ENCODE measurements at places on chromosomes 3 and 15. TPM values are rescaled to one million over a fixed set of nuclear protein-coding genes. Genes with fewer than 3 reads are reported as not detected.

The SSR3 gene
- 168 TPM for total RNA-seq

DNA sequence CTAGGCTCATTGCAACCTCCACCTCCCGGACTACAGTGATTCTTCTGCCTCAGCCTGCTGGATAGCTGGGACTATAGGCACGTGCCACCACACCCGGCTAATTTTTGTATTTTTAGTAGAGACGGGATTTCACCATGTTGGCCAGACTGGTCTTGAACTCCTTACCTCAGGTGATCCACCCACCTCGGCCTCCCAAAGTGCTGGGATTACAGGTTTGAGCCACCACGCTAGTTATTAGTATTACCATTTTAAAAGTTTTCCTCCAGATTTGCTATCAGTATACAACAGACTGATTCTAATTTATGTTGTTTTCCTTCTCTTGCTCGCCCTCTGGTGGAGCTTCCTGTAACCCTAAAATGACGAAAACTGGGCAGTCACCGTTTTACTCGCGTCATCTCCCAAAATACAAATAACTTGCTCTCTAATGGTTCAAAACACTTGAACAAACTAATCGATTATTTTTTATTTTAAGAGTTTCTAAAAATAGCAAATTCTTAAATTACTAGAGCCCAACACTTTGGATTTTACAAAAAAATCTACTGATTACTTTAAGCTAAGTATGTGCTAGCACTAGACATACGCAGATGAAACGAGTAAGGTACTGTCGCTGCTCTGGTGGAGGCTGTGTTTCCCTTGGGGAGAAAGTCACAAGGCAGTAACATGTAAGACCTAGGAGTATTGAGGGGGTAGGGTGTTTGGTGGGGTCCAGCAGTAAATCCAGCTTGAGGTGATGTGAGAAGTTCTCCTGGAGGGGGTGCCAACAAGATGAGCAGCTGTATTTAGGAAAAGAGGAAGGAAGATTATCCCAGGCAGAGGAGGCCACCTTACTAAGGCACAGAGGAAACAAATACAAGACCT, 203.3 kb downstream of the MBNL1 start:
- DNase-seq: peak; percentile 72
- H3K4me3 ChIP-seq: no peak overlapping the region
- H3K36me3 ChIP-seq: no peaks in the 10 kb centered on the region
- no peak overlapping the region for H3K27ac ChIP-seq
- no peaks in the 10 kb centered on the region for H3K27me3 ChIP-seq

DNA sequence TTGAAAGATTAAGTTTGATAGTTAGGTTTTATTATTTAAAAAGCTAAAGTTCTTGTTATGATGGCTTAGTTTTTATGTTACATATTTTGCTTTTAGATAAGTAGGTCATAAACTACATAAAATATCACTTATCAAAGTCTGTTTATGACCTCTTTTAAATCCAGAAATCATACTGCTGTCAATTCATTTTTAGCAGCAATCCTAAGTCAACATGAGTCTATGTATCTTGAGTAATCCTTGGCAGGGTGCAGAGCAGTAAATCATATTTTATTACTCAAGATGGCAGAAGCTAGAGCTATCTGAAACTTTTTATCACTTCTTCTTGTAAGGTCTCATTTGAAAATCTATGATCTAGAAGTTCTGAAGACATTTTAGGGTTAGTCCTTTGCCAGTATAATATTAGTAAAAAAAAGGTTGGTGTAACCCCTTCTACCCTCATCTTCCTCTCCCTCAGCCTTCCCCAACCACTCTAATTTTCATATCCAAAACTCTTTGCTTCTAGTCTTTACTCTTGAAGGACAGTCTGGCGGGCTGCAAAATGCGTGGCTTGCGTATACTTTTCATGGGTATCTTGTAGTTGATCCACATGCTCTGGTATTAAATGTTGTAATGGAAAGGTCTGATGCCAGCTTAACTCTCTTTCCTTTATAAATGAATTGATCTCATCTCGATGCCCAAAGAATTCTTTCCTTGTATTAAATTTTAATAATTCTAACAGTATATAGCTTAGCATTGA, 134.0 kb upstream of the THRB start:
- no peak overlapping the region for H3K27ac ChIP-seq
- no peaks in the 10 kb centered on the region for H3K27me3 ChIP-seq
- H3K4me3 ChIP-seq: no peak overlapping the region
- no peaks in the 10 kb centered on the region for H3K36me3 ChIP-seq

DNA sequence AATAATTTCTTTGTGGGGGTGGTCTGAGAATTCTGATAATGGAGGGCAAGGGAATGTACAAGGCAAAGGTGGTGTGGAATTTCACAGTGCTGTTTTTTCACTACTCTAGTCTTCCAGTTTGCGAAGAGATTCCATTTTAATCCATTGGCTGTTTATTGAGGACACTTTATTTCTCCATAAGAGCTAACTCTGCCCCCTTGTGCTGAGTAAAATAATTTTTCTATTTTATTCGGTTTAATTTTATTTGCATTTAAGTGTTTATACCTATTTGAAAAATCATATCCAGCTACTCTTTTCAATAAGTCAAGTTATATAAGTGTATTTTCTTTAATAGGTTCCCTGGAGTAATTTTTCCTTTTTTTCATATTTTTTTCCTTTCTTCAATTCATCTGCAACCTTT, 840.1 kb downstream of the TUSC7 start:
- DNase-seq: no peak
- H3K27ac ChIP-seq: no peak overlapping the region
- no peak overlapping the region for H3K4me3 ChIP-seq
- no peaks in the 10 kb centered on the region for H3K4me1 ChIP-seq

DNA sequence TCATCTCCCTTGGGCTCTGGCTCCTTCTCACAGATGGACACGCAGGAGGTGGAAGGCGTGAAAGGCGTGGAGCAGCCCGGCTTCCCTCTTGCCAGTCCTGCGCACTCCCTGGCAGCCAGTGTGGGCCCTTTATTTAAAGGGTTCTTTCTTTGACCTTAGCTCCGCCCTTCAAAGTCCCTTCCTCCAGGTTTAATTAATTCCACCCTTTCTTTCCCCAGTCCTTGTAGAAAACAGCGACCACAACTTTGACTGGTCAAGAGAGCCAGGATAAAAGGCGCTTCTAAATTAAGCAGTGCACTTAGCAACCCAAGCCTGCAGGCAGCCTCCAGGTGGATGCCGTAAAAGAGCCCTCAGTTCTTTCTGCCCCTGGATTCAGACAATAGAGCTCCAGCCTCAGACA, at the start of gene HDC:
Gene HDC, minus strand, starts transcription at position 107 of the 400 bp plus-strand sequence. Its CDS starts 103 bp downstream, at position 4.
- H3K27ac ChIP-seq: no peak within 1 kb of the TSS
- H3K4me1 ChIP-seq: no peaks in the 10 kb centered on the region
- no peak within 1 kb of the TSS for H3K4me3 ChIP-seq
- H3K27me3 ChIP-seq: no peaks in the 10 kb centered on the region

The MKRN2 gene
- total RNA-seq: 12.9 TPM

DNA sequence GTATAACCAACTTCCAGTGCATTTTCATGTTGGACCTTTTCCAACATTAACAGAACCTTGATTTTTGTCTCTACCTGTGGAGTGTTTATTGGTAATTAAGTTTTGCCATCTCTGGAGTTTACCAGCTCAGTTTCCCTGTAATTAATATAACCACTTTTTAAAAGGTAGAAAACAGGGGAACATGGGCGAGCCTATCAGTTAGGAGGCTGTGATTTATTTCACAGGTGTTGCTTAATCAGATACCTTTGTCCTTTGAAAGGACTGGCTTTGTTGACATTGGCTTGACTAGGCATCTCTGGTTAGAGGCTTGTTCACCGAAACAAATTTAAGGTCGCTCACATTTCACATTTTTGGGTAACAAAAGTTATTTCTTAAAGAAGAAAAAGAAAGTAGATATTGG, 622 bp downstream of the NAALADL2 start:
- H3K27ac ChIP-seq: peak overlapping the region; percentile 21
- H3K36me3 ChIP-seq: no peaks in the 10 kb centered on the region
- DNase-seq: no peak
- H3K4me3 ChIP-seq: no peak overlapping the region

GRCh38 chr3:126525853-126526667, 2.1 kb downstream of the CHST13 start:
- H3K27ac ChIP-seq: peak overlapping the region; percentile 94
- no peaks in the 10 kb centered on the region for H3K36me3 ChIP-seq
- peaks cover 18% of the 10 kb centered on the region for H3K4me1 ChIP-seq
- H3K4me3 ChIP-seq: no peak overlapping the region
- H3K27me3 ChIP-seq: no peaks in the 10 kb centered on the region

The RARB gene
- 2.4 TPM for total RNA-seq

The SCAANT1 gene
- total RNA-seq: not detected

The GATA2 gene
- total RNA-seq: 2.8 TPM

DNA sequence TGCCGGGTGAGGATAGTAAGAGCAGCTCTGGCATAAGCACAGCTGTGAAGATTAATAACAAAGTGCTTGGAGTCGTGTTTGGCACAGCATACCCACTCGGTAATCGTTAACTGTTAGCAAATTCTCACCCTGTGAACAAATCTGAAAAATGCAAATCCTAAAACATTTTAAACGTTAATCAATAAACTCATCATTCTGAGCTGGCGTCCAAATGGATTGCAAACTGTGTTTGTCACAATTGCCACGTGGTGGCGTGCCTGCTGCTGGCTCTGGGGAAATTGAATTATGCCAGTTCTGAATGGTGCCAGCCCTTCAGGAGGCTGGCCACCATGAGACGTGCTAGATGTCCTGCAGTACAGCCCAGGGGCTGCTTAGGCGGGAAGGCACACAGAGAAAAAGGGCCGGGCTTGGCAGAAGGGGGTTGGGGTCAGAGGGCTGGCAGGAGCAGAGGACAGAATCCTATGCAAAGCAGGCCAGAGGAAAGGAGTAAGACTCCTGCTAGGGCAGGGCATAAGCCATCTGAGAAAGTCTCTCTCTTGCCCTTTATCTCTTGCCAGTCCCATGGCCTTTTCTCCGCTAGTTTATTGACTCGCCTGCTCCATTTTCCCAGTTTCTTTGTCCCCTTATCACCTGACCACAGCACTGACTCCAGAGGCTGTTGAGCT, 22.1 kb upstream of the POLG start:
- H3K4me1 ChIP-seq: peaks cover 2% of the 10 kb centered on the region
- peaks cover 20% of the 10 kb centered on the region for H3K27me3 ChIP-seq
- H3K27ac ChIP-seq: no peak overlapping the region
- no peak for DNase-seq

DNA sequence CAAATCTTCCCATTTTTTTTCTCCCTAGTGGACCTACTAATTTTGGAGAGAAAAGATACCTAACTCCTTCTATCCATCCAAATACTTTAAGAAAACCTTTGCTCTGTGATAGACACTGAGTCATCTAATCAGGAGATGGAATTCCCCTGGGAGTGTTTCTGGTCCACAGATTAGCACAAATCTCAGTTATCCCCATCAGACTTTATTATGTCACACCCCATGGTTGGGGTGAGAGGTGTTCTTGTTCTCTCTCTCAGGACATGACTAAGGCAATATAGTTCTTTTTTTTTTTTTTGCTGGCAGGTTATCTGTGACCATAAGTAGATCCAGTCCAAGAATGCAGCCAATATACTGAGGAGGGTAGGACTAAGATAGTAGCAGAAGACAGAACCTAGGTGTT, 15.8 kb downstream of the SLC9A9 start:
- no peaks in the 10 kb centered on the region for H3K4me1 ChIP-seq
- no peaks in the 10 kb centered on the region for H3K36me3 ChIP-seq
- no peaks in the 10 kb centered on the region for H3K27me3 ChIP-seq
- DNase-seq: no peak
- H3K4me3 ChIP-seq: no peak overlapping the region
- no peak overlapping the region for H3K27ac ChIP-seq

DNA sequence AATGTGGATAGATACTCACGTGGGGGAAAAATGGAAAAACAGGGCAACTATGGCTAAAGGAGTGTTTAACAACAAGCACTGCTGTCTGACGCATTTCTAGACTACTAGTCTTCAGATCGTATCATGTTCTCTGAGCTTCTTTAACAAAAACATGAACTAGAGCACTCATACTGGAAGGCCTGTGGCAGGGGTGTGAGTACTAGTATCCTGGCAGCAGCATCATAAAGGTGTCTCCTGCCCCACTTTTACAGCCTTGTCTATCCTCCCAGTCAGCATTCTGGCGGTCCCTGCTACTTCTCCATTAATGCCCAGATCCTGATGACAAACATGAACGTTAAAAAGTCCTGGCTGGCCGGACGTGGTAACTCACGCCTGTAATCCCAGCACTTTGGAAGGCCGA, 4.0 kb downstream of the FMN1 start:
- H3K4me3 ChIP-seq: no peak overlapping the region
- no peak overlapping the region for H3K27ac ChIP-seq
- peaks cover 8% of the 10 kb centered on the region for H3K27me3 ChIP-seq
- DNase-seq: no peak

GRCh38 chr3:94252316-94252715, 189.5 kb downstream of the NSUN3 start:
- H3K27ac ChIP-seq: no peak overlapping the region
- no peaks in the 10 kb centered on the region for H3K36me3 ChIP-seq
- no peaks in the 10 kb centered on the region for H3K4me1 ChIP-seq
- H3K27me3 ChIP-seq: no peaks in the 10 kb centered on the region

DNA sequence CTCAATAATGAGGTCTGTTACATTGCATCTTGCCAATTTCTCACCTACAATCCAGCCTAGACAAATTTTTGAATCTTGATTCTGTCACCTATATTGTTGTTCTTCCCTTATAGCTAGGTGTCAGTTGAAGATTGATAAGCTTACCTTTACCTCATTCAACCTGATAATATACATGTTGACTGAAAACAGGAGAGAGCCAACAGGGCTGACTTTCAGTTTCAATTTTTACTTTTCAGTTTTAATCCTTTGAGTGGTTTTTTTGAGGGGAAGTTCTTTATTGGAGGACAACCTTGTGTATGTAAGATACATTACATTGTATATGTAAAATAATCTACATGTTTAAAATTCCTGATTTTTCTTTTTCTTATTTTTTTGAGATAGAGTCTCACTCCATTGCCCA, 5.8 kb downstream of the ATP13A5 start:
- no peaks in the 10 kb centered on the region for H3K4me1 ChIP-seq
- no peak overlapping the region for H3K4me3 ChIP-seq
- no peaks in the 10 kb centered on the region for H3K27me3 ChIP-seq
- DNase-seq: no peak
- H3K36me3 ChIP-seq: no peaks in the 10 kb centered on the region
- H3K27ac ChIP-seq: no peak overlapping the region

DNA sequence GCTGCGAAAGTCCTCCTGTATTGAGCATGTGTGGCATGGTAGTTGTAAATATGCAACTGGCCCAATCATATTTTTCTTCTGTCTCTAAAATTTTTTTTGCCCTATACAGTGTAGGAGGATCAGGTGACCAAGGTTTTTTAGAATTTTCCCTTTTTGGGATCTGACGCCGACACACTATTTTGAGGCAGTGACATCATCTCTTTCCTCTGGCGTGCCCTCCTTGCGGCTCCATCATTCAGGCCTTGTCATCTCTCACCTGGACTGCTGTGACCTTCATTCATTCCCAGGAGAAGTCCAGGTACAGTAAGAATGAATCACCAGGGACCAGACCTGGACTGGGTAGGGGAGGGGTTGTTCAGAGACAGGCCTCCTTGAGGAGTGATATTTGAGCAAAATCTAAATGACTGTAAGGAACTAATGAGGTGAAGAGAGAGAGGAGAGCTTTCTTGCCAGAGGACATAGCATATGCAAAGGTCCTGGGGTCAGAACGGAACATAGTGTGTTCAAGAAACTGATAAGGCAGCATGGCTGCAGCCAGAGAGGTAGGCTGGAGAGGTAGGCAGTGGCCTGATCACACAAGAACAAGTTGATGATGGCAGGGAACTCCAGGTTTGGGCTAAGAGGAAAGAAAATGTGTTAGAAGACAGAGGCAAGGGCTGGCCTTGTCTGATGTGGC, 38.7 kb downstream of the ARNT2 start:
- no peak overlapping the region for H3K4me3 ChIP-seq
- no peak overlapping the region for H3K27ac ChIP-seq
- no peaks in the 10 kb centered on the region for H3K27me3 ChIP-seq
- H3K4me1 ChIP-seq: no peaks in the 10 kb centered on the region

All from liver (tissue), 10 donors.